Uterus (tissue), 4 donors: ENCODE measurements at places on chromosomes 2 and 18. TPM values are rescaled to one million over a fixed set of nuclear protein-coding genes. Genes with fewer than 3 reads are reported as not detected.

DNA sequence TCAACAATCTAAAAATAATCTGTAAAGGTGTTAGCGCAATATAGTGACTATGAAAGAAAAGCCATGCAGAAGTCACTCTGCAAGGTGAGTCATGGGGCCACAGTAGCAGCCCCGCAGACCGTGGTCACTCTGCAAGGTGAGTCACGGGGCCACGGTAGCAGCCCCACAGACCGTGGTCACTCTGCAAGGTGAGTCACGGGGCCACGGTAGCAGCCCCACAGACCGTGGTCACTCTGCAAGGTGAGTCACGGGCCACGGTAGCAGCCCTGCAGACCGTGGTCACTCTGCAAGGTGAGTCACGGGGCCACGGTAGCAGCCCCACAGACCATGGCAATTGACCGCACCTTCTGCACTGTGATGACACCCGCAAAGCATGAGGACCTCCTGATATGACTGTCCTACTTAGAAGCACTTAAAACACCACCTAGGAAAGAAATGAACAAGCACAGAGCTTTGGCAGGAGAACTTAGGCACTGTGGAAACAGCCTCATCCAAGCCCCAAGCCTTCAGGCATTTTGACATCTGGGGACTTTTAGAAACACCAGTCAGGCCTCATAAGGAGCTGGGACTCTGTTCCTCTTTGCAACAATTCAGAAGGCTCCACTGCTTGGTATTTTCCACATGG is 70.1 kb downstream of the LDLRAD4 start:
- H3K4me3 ChIP-seq = no peak overlapping the region
- no peaks in the 10 kb centered on the region for H3K27me3 ChIP-seq
- H3K4me1 ChIP-seq = no peaks in the 10 kb centered on the region
- H3K27ac ChIP-seq = no peak overlapping the region
- DNase-seq = no peak

DNA sequence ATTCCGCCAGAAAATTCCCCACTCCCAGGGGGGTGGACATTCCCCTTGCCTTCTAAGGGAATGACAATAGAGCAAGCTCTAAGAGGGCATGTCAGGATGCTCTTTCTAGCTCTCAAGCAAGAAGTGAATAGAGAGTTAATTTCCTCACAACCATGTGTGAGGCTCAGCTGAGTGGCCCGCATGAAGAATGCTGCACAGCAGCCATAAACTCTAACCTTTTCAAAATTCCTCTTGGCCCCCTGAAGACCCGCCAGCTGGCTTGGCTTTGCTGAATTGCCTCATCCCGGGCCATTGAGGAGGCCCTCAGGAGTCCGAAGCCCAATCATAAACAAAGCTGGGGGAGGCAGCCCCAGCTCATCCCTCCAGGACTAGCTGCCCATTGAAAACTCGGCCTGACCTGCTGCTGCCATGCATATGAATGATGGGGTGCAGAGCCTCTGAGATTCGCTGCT is 38.2 kb downstream of the NRP2 start:
- H3K27me3 ChIP-seq = no peaks in the 10 kb centered on the region
- DNase-seq = no peak
- H3K36me3 ChIP-seq = no peaks in the 10 kb centered on the region
- no peaks in the 10 kb centered on the region for H3K4me1 ChIP-seq

DNA sequence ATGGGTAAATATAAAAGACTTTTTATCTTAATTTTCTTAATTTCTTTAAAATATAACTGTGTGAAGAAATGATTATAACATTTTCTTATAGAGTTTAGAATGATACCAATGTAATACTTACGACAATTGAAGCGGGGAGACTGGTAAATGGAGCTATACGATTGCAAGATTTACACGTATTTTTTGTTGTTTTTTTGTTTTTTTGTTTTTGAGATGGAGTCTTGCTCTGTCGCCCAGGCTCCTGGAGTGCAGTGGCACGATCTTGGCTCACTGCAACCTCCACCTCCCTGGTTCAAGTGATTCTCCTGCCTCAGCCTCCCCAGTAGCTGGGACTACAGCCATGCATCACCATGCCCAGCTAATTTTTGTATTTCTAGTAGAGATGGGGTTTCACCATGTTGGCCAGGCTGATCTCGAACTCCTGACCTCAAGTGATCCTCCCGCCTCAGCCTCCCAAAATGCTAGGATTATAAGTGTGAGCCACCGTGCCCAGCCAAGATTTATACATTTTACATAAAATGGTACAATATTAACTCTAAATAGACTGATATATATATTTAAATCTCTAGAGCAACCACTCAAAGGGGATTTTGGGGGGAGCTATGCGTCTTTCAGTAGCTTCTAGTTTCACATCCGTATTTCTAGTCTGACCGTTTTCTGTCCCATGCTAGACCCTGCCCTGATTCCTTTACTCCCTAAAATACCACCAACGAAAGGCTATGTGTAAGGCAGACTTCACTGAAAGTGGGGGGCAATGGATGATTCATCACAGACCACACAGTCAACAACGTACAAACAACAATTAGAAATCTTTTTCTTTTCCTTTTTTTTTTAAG is 28.2 kb upstream of the ATG16L1 start:
- H3K4me1 ChIP-seq = no peaks in the 10 kb centered on the region
- no peaks in the 10 kb centered on the region for H3K27me3 ChIP-seq
- DNase-seq = no peak
- no peaks in the 10 kb centered on the region for H3K36me3 ChIP-seq
- no peak overlapping the region for H3K4me3 ChIP-seq
- H3K27ac ChIP-seq = no peak overlapping the region

TMEM163 gene
- 0.34 TPM for total RNA-seq

TUBA4B gene
- total RNA-seq = not detected

KCNE4 gene
- total RNA-seq = 12.4 TPM

GRCh38 chr2:45901468-45902032 is 250.1 kb downstream of the PRKCE start:
- no peak for DNase-seq
- no peaks in the 10 kb centered on the region for H3K36me3 ChIP-seq
- H3K4me3 ChIP-seq = no peak overlapping the region

DNA sequence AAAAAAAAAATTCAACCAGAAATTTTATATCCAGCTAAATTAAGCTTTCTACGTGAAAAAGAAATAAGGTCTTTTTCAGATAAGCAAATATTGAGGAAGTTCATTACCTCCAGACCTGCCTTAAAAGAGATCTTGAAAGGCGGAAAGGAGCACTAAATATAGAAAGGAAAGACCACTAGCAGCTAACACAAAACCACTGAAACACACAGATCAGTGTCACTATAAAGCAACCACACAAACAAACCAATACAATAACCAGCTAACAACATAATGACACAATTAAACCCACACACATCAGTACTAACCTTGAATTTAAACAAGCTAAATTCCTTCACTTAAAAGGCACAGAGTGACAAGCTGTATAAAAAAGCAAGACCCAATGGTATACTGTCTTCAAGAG is 958.3 kb downstream of the TSN start:
- H3K4me3 ChIP-seq = no peak overlapping the region
- no peak overlapping the region for H3K27ac ChIP-seq
- DNase-seq = no peak
- H3K27me3 ChIP-seq = no peaks in the 10 kb centered on the region

DNA sequence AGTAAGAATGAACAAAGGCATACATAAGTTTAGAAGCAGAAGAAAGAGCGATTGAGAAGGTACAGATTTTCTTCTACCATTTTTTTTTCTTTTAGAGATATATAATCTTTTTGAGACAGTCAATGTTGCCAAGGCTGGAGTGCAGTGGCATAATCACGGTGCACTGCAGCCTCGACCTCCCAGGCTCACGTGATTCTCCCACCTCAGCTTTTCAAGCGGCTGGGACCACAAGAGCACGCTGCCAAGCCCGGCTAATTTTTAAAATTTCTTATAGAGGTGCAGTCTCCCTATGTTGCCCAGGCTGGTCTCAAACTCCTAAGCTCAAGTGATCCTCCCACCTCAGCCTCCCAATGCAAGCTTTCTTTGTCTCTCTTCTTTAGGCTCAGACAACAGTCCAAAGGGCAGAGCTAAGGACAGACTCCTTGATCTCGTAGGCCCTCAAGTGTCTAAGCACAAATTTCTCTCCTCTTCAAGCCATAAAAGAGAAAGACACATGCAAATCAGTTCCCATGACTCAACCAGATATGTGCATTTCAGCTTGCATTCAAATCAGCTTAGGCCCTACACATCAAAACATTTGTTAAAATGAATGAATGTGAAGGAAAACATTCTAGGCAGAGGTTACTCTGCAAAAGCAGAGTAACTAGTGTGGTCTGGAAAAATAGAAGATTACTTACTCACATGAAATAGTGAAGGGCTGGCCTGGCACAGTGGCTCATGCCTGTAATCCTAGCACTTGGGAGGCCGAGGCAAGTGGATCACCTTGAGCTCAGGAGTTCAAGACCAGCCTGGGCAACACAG is 18.0 kb downstream of the ITSN2 start:
- H3K4me1 ChIP-seq = no peaks in the 10 kb centered on the region
- H3K27me3 ChIP-seq = no peaks in the 10 kb centered on the region
- no peaks in the 10 kb centered on the region for H3K36me3 ChIP-seq
- DNase-seq = no peak
- no peak overlapping the region for H3K4me3 ChIP-seq

- no peaks in the 10 kb centered on the region for H3K36me3 ChIP-seq
- H3K27me3 ChIP-seq = no peaks in the 10 kb centered on the region
- DNase-seq = no peak
- H3K4me3 ChIP-seq = no peak overlapping the region
These were observed 54.8 kb downstream of the ZNF407 start for GRCh38 chr18:74652392-74652988.
